Right renal cortex interstitium (tissue), 3 donors: ENCODE measurements at places on chromosomes 4 and X.

- DNase-seq: no peak
Observed at GRCh38 chr4:123986268-123986798, 589.7 kb downstream of the SPRY1 start.

- no peak for DNase-seq
Observed at GRCh38 chr4:126890994-126891393, 741.8 kb upstream of the INTU start.

DNA sequence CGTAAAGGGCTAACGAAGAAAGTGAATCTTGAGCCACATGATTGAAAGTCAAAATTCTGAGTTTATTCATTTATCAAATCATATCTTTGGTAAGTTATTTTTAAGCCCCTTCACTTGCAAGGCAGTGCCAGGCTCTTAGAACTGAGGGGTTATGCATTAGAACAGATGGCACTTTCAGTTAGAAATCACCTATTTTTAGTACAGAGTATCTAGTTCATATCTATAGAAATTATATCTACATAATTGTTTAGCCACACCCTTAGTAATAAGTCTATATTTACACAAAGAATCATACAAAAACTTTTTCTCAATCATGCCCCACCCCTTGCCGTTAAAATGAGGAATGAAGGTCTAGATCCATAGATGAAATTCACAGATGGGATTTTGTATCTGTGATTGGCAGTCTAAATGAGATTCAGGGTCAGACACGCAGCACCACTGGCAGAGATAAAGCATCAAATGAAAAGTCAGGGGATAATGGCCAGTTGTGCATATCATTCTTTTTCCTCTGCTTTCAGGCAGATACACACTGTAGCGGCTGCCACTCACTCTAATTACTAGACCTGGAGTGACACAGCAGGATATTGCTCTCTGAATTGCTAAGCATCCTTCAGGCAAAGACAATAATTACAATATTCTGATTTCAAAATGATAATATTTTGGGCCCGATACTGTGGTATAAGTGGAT, 440.5 kb downstream of the MAPK10 start:
- DNase-seq: no peak

DNA sequence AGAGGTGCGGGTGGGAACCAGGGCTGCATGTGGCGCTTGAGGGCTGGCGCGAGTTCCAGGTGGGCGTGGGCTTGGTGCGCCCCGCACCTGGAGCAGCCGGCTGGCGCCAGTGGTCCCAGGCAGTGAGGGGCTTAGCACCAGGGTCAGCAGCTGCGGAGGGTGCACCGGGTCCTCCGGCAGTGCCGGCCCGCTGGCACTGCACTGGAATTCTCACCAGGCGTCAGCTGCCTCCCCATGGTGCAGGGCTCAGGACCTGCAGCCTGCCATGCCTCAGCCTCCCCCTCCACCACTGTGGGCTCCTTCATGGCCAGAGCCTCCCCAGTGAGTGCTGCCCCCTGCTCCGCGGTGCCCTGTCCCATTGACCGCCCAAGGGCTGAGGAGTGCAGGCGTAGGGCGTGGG, 174.0 kb downstream of the ADAM29 start:
- no peak for DNase-seq

DNA sequence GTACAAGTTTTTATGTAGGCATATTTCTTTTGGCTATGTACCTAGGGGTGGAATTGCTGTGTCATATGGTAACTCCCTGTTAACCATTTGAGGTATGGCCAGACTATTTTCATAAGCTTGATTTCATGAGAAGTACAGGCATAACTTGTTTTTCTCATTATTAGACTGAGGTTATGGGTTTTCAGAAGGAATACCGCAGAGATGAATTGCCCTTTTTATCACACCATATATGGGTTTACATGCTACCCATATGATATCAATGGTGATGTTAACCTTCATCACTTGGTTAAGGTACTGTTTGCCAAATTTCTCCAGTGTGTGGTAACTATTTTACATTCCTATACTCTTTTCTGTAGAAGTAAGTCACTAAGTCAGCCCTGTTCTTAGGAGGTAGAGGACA, 23.5 kb downstream of the RAB40A start:
- DNase-seq: no peak

DNA sequence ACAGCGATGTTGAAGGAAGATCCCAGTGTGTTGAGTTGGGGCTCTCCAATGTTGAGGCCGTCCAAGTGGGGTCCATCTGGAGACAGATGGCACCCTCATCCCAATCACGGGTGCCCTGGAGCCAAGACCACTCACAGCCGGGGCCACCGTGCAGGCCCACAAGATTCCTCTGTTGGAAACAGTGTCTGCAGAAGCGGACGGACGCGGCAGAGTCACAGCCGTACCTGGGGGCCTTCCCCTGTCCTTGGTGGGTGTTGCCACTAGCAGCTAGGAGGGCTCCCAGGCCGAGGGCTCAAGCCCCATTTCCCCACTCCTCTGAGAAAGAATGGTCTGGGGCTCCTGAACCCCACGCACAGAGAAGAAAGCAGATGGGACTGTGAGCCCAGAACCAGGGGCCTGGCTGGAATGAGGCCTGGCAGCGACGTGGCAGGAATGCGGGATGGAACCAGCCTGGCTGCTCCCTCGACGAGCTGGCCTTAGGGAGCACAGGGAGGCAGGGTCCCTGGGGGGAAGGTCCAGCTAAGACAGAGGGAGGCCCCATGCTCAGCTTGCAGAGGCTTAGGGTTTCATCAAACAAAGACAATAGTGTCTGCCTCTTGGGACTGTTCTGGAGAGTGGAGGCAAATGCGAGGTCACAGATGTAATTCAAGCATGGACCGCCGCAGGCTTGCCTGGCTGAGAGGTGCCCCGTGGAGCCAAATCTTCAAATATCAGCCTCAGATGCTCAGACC, 228.9 kb downstream of the AFAP1 start:
- DNase-seq: no peak

DNA sequence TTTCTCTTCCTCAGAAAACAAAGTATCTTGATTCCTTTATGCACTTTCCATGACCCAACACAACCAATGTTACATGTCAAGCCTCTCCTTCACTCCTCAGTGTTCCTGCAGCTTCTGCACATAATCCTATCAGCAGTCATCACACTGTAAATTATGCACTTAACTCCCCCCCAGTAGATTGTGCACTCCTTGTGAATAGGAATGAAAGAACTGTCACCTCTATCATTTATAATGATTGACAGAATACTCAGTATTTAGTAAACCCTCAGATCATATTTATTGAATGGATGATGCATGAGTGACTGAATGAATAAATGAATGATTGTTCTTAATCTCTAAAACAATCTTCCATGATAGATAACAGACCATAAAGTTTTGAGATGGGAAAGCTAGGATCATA, 253.3 kb downstream of the HS3ST1 start:
- DNase-seq: no peak

DNA sequence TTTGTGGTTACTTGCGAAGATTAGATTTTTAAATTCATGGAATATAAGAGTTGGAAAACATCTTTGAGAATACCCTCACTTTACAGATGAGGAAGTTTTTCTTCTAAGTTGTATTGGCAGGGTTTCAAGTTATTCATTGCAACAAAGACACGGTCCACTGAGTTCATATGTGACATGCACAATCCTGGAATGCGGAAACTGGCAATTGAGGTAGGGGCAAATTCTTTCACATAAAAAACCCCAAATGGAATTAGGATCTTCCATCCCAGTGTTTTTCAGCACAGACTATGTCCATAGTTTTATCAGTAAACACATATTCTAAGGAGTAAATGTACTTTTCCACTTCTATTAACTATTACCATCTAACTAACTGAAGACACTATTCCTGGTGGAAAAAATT, 81.8 kb upstream of the NAP1L5 start:
- no peak for DNase-seq

DNA sequence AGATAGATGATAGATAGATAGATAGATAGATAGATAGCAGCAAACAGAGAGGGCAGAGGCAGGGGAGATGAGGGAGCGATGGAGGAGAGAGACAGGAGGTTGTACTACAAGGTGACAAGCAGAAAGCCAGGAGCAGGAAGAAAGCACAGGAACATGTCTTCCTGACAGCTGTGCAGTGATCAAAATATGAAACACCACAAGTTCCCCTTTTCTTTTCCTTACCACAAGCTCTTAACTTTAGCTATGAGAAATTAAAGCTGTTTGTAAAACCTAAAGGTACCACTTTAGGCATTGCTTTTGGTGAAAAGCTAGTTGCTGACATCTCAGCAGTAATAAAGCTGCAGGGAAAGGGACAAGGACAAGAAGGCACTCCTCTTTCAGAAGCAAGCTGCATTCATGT, 9.1 kb upstream of the MAGED4B start:
- no peak for DNase-seq

GRCh38 chr4:71608678-71609071, 175.2 kb downstream of the GC start:
- DNase-seq: no peak

DNA sequence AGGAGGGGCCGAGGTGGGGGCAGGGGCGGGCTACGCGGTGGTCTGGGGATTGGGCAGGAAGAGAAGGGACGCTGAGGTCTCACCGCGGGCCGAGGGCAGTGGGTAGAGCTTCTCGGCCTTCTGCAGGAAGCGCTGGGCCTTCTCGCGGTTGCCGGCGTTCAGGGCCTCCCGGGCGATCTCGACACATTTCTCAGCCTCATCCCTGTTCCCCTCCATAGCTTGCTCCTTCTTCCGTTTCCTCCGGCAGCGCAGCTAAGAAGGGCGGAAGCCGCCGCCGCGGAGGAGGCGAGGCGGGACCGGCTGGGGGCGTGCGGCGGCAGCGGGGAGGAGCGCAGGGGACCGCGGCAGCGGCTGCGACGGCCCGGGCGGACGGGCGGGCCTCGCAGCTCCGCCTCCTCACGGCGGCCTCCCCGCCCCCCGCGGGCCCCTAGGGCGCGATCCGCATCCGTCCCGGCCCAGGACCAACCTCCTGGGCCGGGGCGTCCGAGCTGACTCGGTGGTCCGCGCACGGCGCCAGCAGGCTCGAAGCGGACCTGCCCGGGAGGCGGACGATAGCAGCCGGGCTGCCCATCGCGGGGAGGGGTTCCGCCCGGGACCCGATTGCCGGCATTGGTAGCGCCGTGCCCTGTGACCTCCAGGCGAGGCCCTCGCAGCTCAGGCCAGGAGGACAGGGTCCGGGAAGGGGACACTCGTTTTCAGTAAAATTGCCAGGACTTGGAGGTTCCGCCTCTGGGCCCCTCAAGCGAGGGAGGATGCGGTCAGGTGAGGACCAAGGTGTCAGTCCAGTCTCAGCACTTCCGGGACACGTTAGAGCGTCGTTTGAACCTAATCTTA, at the start of gene DNAJB14:
DNAJB14 (minus strand) TSS at position 263 of the 834 bp plus-strand sequence; CDS start at position 216, 47 bp downstream.
- peak; percentile 34 for DNase-seq

DNA sequence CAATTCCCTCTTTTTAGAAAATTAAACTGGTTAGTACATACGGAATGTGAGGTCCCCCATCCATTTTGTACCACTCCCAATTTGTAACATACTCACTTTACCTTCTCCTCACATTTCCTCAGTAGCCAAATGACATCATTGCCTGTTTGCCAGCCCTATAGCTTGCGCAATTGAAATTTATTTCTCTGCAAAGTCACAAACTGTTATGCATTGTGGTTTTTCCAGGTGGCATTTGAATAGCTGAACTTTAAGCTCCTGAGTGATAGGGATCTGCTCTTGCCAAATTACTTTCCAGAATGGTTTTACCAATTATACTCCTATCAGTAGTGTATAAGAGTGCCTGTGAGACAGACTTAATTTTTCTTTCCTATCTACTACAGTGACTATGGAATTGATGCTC, 7.7 kb downstream of the COL4A5 start:
- DNase-seq: no peak

GRCh38 chr4:91057871-91058270, 930.7 kb downstream of the CCSER1 start:
- DNase-seq: no peak

DNA sequence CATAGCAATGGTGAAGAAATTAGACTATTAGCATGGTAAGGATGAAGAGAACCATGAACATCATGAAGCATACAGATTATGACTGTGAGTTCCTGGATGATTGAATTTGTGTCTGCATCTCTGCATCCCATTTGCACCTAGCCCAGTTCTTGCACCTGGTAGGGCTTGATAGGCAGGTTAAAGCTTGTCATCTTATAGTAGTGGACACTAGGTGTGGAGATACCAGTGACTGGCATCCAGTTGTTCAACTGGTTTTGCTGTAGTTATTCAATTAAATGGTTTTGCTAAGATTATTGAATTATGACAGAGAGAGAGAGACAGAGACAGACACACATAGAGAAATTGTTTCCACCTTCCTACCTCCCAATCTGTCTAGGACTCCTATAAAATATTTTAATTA, 5.0 kb downstream of the ADH7 start:
- no peak for DNase-seq

- DNase-seq: peak; percentile 45
Observed at GRCh38 chr4:142126890-142127497, 490.6 kb downstream of the IL15 start.

- no peak for DNase-seq
Observed at GRCh38 chrX:70353514-70353913, 63.6 kb downstream of the KIF4A start.

DNA sequence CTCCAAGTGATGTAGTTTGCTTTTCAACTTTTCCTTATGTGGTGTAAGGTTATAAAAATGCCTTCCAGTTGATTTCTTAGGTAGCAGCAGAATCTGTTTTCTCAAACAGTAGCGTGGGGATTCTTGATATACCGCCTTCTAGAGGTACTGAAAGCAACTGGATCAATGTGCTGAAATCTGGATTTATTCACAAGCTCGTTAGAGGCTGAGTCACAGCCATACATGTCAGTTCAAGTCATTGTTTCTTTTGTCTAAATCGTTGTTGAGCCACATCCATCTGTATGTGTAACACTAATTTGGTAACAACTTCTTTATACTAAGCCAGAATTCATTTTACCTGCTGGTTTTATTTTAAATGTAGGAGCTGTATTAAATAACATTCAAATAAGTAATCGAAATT, 200.0 kb upstream of the MAD2L1 start:
- DNase-seq: no peak

GRCh38 chr4:39660757-39661156, 22.1 kb upstream of the SMIM14 start:
- no peak for DNase-seq

- DNase-seq: no peak
Observed at GRCh38 chr4:77695774-77696173, 90.2 kb downstream of the CXCL13 start.

GRCh38 chr4:8699063-8699385, 106.5 kb downstream of the CPZ start:
- no peak for DNase-seq

- DNase-seq: no peak
Observed at GRCh38 chr4:148782284-148782683, 340.1 kb upstream of the NR3C2 start.

DNA sequence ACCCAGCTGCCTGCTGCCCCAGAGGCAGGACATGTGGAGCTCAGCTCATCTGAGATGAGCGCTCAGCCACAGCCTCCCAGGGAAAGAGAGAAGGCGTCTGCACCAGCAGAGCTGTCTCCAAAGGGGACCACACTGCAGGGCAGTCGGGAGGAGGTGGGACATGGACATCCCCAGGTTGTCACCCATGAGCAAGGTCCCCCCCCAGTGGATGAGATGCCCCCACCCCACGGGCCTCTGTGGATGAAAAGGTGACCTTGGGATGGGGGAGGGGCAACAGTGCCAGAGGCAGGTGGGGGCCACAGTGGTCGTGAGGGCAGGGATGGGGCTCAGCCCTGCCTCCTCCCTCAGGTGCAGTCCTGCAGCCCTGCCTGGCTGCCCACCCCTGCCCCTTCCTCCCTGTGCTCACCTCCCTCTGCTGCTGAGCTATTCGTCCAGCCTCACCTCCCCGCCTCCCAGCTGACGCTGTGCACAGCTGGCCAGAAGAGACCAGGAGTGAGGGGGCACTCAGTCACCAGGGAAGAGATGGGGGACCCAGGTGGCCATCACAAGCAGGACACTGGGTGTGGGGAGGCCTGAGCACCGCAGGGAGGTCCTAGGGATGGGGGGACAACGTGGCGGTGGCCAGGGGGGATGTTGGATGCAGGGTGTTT, 9.3 kb downstream of the NKX1-1 start:
- DNase-seq: no peak
